Subcutaneous adipose tissue (tissue), 4 donors: ENCODE measurements at places on chromosomes 2 and 18. TPM values are rescaled to one million over a fixed set of nuclear protein-coding genes. Genes with fewer than 3 reads are reported as not detected.

IL36RN gene
- total RNA-seq = not detected

TTN gene
- 59.8 TPM for total RNA-seq

CMPK2 gene
- total RNA-seq = 17.1 TPM

PTGR3 gene
- 28.4 TPM for total RNA-seq

SMPD4 gene
- total RNA-seq = 25.3 TPM

RBFA gene
- total RNA-seq = 51.1 TPM

CIDEA gene
- total RNA-seq = 336 TPM

IL1RN gene
- 8.6 TPM for total RNA-seq

MALT1 gene
- total RNA-seq = 28.8 TPM

CELF4 gene
- not detected for total RNA-seq

ANKRD30B gene
- total RNA-seq = not detected

CRACDL gene
- total RNA-seq = 4.7 TPM

CEP76 gene
- total RNA-seq = 5.1 TPM

DPP10 gene
- total RNA-seq = not detected

SLC30A3 gene
- total RNA-seq = not detected

IL1F10 gene
- total RNA-seq = not detected

LBX2 gene
- total RNA-seq = not detected

RAB6C gene
- total RNA-seq = not detected

RAX gene
- not detected for total RNA-seq

CLASP1 gene
- 102 TPM for total RNA-seq

KLHL14 gene
- total RNA-seq = 0.38 TPM

CYP27C1 gene
- not detected for total RNA-seq

DNAH7 gene
- 2.3 TPM for total RNA-seq

EGR4 gene
- not detected for total RNA-seq

GCA gene
- total RNA-seq = 42.0 TPM

DNER gene
- 0.57 TPM for total RNA-seq

UGT1A7 gene
- not detected for total RNA-seq

ANKRD62 gene
- not detected for total RNA-seq

ACMSD gene
- total RNA-seq = not detected

EVX2 gene
- 0.16 TPM for total RNA-seq

GAL3ST2 gene
- total RNA-seq = 2.2 TPM

CRYBA2 gene
- total RNA-seq = not detected

DAPL1 gene
- not detected for total RNA-seq

PID1 gene
- total RNA-seq = 25.8 TPM

TBC1D8 gene
- total RNA-seq = 119 TPM

NETO1 gene
- 2.4 TPM for total RNA-seq

HOXD4 gene
- 1.5 TPM for total RNA-seq

PFN4 gene
- total RNA-seq = not detected

DHRS9 gene
- total RNA-seq = 19.2 TPM

CAVIN2 gene
- total RNA-seq = 21.9 TPM
